ENCODE measurements at places on chromosomes 2 and 18.

DNA sequence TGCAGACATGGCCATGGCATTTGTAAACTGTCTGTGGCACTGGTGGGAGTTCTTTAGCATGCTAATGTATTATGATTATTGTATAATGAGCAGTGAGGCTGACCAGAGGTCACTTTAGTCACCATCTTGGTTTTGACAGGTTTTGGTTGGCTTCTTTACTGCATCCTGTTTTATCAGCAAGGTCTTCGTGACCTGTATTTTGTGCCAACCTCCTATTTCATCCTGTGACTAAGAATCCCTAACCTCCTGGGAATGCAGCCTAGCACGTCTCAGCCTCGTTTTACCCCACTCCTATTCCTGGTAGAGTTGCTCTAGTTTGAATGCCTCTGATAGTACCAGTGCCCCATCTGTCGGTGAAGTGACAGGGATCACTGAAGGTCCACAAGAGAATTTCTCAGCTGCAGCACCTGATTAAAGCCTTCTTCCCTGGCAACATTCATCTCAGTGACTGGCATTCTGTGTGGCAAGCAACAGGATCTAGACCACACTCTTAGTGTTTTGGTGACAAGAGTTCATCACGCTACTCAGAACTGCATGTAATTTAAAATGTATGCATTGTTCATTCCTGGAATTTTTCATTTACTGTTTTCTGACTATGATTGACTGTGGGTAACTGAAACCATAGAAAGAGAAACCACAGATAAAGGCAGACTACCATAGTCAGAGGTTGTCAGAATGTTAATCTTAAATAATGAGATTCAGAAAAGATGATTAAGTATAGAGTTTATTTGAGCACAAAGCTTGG is 43.0 kb upstream of the GPR39 start:
- DNase-seq: no peak

- no peak for DNase-seq
These were observed 242.9 kb upstream of the ID2 start for GRCh38 chr2:8438996-8439395.

DNA sequence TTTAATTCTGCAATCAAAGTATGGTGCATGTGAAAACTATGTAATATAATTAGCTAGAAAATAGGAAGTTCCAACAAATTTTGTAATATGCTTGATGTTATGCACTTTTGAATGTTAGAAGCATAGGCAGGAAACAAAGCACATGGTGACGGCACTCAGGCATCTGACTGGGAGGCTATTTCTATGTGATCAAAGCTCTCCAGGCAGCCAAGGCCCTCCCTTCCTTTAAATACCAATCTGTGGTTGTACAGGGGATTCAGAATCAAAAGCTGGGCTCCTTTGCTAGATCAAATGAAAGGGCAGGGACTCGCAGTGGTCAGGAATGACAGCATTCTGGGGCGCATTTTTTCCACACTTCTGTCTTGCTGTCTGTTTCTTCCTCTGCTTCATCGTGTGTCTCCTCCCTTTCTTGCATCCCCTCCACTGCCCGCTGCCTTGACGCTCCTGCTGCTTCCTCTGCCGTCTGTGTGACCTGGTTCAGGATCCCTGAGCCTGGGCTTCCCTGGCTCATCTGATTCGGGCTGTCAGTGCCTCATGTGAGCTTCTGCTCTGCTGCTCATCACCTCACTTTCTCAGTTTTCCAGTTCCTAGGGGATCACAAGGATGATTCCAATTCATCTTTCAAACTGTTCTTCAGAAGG is 30.9 kb downstream of the TMEM182 start:
- no peak for DNase-seq

GRCh38 chr18:12911025-12911928 is 27.2 kb upstream of the PTPN2 start:
- DNase-seq: no peak

DNA sequence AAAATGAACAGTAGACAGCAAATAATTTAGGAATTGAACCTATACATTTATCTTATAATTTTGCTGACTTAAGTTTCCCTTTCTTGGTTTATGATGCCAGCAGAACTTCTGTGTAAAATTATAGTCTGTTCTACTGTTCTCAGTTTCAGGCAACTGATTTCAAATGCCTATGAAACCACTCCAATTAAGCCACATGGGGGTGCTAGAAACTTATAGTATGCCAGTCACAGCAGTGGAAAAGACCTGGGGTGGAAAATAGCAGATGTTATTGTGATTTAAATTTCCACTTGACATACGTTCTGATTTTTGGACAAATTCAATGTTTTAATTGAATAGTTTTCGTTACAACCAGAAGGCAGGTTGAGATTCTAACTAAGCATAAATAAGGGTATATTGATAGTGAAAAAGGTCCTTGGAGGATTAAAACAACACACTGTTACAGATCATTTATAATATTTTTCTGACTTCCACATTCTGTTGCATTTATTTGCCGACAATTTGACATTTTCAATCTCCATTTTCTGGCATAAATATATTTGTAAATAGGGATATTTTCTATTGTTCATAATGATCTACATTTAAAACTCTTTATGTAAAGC is 61.4 kb downstream of the CPS1 start:
- DNase-seq: no peak

GRCh38 chr2:69535817-69536241 is 98.6 kb upstream of the NFU1 start:
- no peak for DNase-seq

GRCh38 chr2:135882415-135882814 is 6.2 kb upstream of the MCM6 start:
- no peak for DNase-seq

GRCh38 chr2:159851941-159852340 is 53.9 kb upstream of the CD302 start:
- DNase-seq: no peak

DNA sequence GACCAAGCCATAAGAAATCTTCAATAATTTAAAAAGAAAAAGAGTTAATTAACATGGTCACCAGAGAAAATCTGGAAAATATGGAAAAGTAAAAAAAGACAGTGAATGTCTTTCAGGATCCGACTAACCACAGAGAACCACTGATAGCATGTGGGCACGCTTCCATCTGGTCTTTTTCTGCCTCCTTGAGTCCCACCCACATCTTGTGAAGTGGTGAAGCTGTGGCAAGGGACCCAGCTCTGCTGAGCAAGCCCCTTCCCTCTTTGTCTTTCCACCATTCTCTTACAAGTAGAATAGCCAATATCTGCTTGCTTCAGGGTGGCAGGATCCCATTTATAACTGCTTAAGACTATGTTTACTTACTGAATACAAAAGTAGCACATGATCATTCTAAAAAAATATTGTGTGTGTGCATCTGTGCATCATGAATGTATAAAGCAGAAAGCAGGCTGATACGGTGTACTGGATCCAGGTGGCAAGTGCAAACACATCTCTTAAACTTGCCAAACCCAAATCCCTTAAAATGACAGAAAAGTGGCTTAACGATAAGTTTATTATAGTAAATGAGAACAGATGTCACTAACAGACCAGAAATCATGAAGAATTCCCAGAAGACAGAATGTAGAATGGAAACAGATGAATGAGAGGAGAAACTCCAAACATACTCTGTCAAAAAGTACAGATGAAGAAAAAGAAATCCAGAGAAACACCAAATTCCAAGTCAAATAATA is 52.3 kb downstream of the FOXI3 start:
- no peak for DNase-seq

GRCh38 chr18:10519366-10519765 is 6.5 kb upstream of the NAPG start:
- no peak for DNase-seq

GRCh38 chr2:203583701-203584100 is 48.6 kb upstream of the RAPH1 start:
- DNase-seq: no peak

DNA sequence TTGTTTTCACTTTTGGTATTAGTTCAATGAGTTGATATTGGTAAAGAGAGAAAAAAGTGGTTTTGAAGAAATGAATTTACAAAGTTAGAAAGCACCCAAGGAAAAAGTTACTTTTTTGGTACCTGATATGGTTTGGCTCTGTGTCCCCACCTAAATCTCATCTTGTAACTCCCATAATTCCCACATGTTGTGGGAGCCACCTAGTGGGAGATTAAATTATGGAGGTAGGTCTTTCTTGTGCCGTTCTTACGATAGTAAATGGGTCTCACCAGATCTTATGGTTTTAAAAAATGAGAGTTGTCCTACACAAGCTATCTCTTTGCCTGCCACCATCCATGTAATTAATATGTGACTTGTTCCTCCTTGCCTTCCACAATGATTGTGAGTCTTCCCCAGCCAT is 965.6 kb upstream of the NRXN1 start:
- DNase-seq: no peak

GRCh38 chr2:39215545-39215944 is 28.2 kb downstream of the CDKL4 start:
- no peak for DNase-seq

DNA sequence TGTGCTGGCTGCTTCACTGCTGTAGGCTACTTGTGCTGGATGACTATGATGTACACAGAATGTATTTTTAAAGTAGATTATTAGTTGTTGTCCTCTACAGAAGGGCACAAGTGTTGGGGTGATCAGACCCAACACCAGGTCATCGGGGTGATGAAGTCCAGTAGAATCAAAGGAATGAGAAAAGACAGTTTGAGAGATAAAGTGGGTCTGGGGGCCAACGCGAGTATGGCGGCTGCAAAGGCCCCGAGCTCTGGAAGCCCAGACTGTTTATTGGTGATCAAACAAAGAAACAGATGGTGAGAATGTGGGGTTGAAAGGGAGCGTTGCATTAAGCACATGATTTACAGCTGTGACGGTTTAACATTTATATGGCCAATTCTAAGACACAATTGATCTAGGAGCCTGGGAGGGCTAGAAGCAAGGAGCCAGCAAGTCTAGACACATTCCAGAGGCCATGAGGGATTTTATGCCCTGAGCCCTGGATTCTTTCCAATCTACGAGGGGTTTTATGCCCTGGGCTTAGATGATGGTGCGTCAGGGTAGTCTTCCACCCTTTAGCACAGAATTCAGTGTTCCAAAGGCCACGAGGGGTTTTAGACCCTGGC is 153.5 kb downstream of the AGPS start:
- DNase-seq: no peak

DNA sequence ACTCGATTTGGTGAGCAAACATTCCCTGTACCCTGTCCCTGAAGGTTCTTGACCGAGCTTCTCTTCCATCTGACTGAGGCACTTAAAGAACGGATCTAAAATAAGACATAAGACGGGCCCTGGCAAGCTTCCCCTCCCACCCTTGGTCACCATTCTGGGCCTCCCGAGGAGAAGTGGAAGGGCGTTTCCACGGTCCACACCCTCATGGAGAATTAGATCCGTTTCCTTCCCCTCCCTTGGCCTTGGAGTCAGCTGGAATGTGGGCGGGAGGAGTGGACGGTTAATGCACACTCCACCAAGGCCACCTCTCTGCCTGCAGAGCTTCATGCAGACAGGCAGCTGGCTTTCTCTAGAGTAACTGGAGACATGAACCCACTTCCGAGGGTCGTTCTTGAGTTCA is 257.3 kb upstream of the APCDD1 start:
- DNase-seq: no peak

DNA sequence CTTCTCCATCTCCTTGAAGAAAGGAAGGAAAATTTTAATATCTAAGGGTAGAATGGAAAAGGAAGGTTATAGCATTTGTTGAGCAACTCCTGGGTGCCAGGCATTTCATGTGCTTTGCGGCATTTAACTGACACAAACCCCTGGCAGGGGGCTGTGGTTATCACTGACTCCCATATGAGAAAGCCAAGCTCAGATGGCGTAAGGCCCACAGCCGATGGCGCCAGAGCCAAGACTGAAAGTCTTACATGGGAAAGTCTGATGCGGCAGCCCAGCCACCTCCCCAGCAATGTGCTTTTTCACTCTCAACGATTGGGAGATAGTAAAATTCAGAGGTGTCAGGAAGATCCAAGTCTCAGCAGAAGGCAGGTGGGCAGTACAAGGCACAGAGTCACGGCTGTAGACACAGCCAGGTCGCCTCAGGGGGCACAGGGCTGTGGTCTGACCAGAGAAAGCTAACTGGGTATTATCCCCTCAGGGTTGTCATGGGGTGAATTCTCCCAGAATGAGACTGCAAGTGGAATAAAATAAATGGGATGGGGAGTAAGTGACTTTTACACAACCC is 324.2 kb upstream of the NCKAP5 start:
- no peak for DNase-seq

GRCh38 chr2:133765658-133766057 is 197.4 kb upstream of the NCKAP5 start:
- peak; percentile 11 for DNase-seq

DNA sequence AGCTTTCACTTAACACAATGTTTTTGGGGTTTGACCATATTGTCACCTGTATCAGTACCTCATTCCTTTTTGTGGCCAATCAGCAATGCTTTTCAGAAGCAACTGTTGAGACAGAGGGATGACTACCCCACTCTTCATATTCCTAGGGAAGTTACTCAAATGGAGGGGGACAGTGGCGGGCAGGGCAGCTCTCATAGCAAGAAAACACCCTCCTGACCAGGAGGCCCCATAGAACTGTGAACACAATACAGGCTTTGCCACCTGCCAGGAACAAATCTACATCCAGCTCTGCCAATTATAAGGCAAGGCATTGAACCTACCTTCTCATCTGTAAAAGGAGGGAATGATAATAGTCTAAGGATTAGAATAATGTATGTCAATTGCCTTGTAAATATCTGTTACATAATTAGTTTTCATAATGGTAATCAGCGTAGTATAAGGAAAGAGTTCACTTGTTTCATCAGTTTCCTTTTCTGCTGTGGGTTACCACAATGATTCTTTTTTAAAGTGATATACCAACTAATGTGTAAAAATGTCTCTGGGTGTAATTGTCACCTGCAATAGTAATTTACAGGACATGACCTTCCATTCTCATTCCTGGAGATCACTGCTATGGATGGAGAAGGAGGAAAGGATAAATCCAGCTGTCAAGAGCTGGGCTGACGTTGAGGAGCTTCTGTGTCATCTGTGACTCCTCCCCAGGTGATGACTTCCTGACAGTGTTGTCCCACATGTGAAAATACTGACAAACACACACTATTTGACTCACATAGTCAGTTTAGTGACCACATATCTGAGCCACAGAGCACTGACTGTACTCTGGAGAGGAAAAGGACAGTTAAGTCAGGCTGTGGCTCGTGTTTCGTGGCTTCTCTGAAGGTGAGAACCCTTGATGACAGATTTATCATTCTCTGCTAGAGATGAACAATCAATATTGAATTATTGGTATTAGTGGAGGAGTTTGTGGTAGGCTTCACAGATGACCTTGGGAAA is 13.5 kb downstream of the ALPK2 start:
- no peak for DNase-seq

DNA sequence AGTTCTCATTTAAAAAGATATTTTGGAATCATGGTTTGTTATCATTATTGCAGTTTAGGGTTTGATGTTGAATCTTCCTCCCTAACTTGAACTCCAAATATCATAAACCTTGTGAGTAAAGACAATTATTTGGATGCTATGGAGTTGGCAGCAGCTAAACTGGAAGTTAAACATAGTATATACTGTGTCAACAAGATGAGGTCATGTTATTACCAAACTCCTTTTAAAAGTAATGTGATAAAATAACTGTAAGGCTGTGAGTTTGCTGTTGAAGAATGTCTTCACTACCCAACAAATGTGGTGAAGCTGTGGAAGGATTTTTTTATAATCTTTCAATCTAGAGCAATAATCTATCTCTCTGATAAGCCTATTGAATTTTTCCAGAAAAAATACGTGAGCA is 16.0 kb downstream of the DNAH6 start:
- no peak for DNase-seq

- DNase-seq: no peak
These were observed 1.1 kb upstream of the MTA3 start for GRCh38 chr2:42567364-42567763.

- DNase-seq: no peak
These were observed 42.5 kb downstream of the MOB4 start for GRCh38 chr2:197558393-197558792.

- DNase-seq: no peak
These were observed 71.0 kb downstream of the HS1BP3 start for GRCh38 chr2:20579866-20580265.

- no peak for DNase-seq
These were observed 7.7 kb upstream of the SULT1C4 start for GRCh38 chr2:108370080-108370479.
